ENCODE measurements at places on chromosomes 4 and X. TPM values are rescaled to one million over a fixed set of nuclear protein-coding genes. Genes with fewer than 3 reads are reported as not detected.

DNA sequence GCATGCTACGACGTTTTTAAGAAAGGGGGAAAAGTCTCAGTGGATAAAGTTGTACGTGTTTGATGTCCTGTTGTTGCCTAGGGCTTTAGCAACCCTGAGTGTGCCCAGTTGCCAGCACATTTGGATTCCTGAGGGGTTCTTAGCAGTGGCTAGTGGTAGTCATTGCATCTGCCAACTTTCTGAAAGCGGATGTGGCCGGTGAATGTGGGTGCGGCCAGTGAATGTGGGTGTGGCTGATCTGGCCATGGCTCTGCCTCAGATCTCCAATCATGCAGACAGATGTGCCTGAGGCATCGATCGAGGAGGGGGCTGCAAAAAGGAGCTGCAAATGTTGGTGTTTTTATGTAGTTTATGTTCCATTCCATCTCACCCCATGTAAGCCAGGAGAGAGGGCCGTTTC is 41.5 kb upstream of the FAT1 start:
- H3K27me3 ChIP-seq, result no peaks in the 10 kb centered on the region
- peaks cover 16% of the 10 kb centered on the region for H3K4me1 ChIP-seq
- H3K27ac ChIP-seq, result no peak overlapping the region
- no peak overlapping the region for H3K4me3 ChIP-seq
- no peaks in the 10 kb centered on the region for H3K36me3 ChIP-seq

- H3K4me1 ChIP-seq, result peaks cover 15% of the 10 kb centered on the region
- peak; percentile 77 for DNase-seq
- H3K4me3 ChIP-seq, result peak overlapping the region; percentile 73
- H3K27ac ChIP-seq, result no peak overlapping the region
Measured at GRCh38 chrX:150365051-150365989, 2.2 kb downstream of the MAMLD1 start.

- H3K4me1 ChIP-seq, result peaks cover 46% of the 10 kb centered on the region
- no peak overlapping the region for H3K27ac ChIP-seq
- H3K4me3 ChIP-seq, result no peak overlapping the region
- no peak for DNase-seq
Measured at GRCh38 chr4:155745984-155746383, 12.8 kb upstream of the GUCY1B1 start.

The SPANXN3 gene
- total RNA-seq, result not detected

GRCh38 chr4:2451821-2452785 is 16.8 kb upstream of the RNF4 start:
- no peak for DNase-seq
- no peaks in the 10 kb centered on the region for H3K36me3 ChIP-seq
- no peak overlapping the region for H3K27ac ChIP-seq
- no peaks in the 10 kb centered on the region for H3K27me3 ChIP-seq
- H3K4me1 ChIP-seq, result no peaks in the 10 kb centered on the region

DNA sequence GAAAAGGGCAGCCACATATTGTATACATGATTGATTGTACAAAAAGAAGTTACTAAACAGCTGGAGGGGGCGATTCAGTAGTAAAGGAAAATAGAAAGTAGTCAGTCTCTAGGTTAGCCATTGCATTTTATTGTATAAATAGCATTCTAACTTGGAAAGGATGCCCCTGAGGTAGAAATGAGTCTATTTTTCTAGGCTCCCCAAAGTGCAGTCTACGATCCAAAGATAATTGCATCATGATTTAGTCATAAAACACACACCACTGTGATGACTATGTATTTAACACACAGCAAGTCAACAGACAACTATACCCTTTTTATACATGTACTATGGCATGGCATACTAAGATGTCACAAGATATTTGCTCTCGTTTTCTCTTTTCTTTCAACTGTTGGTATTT is 204.9 kb downstream of the APBB2 start:
- H3K27ac ChIP-seq, result no peak overlapping the region
- H3K4me3 ChIP-seq, result no peak overlapping the region
- H3K36me3 ChIP-seq, result peaks cover 5% of the 10 kb centered on the region
- H3K27me3 ChIP-seq, result no peaks in the 10 kb centered on the region

- peaks cover 9% of the 10 kb centered on the region for H3K4me1 ChIP-seq
- H3K27me3 ChIP-seq, result no peaks in the 10 kb centered on the region
- no peaks in the 10 kb centered on the region for H3K36me3 ChIP-seq
- H3K27ac ChIP-seq, result no peak overlapping the region
- no peak for DNase-seq
- H3K4me3 ChIP-seq, result no peak overlapping the region
Measured at GRCh38 chr4:172945611-172946010, 223.0 kb upstream of the GALNT7 start.

The RAI2 gene
- 0.57 TPM for total RNA-seq

DNA sequence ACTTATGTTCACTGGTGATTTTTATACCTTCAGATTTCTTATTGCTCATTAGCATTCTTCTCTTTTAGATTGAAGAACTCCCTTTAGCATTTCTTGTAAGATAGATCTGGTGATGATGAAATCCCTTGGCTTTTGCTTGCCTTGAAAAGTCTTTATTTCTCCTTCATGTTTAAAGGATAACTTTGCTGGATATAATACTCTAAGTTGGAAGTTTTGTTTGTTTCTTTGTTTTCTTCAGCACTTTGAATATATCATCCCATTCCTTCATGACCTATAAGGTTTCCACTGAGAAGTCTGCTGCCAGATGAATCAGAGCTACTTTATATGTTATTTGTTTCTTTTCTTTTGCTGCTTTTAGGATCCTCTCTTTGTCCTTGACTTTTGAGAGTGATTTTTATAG is 18.5 kb downstream of the CC2D2A start:
- H3K4me3 ChIP-seq, result no peak overlapping the region
- H3K27me3 ChIP-seq, result no peaks in the 10 kb centered on the region
- peaks cover 45% of the 10 kb centered on the region for H3K36me3 ChIP-seq
- H3K27ac ChIP-seq, result no peak overlapping the region

DNA sequence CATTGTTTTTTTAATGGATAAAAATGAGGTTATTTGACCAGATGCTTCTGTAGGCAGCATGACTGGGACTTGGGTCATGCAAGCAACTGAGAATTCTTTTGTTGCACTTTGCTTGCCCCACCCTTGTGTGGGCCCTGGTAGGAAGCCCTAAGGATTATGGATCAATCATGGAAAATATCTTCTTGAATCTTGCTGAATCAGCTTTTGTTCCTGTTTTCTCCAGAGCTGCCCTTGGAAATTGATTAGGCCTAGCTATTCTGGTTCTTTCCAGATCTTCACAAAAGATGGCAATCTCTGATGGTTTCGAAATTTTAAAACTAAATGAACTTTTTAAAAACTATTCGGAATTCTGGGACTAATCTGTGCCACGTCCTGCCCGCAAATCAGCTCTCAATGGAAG is 58.6 kb downstream of the PRRG1 start:
- no peak for DNase-seq
- no peak overlapping the region for H3K4me3 ChIP-seq

GRCh38 chr4:5980436-5981155 is 37.6 kb downstream of the C4orf50 start:
- no peak overlapping the region for H3K27ac ChIP-seq
- H3K36me3 ChIP-seq, result peaks cover 17% of the 10 kb centered on the region

DNA sequence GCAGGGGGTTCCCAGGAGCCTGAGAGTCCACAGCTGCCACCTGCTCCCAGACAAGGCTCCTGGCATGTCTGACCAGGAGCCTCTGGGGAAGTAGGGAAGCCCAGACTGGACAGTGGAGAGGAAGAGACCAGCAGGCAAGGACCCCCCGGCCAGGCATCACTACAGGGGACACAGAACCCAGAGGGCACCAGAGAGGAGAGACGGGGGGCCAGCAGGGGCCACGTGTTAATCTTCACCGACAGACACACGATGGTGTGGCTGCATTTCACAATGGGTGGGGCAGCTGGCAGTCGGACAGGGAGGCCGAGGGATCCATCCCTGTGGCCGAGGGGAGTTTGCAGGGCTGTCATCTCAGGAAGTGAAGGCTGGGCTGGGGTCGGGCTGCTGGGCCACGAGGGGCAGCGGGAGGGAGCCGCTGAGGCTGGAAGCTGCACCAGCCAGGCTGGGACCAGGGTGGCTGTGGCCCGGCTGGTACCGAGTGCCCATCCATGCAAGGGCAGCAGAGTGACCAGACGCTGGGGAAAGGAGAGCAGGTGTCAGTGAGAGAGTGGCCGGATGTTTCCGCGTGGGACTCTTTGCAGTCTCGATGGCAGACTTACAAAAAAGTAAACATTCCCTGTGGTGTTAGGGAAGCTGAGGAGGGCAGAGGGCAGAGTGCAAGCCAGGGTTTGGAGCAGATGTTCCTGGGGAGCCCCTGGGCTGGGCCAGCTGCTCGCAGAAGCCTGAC is 4.7 kb downstream of the PDE6B start:
- H3K27ac ChIP-seq, result no peak overlapping the region
- H3K4me3 ChIP-seq, result no peak overlapping the region
- DNase-seq, result peak; percentile 8
- peaks cover 6% of the 10 kb centered on the region for H3K36me3 ChIP-seq
- peaks cover 3% of the 10 kb centered on the region for H3K4me1 ChIP-seq

The STATH gene
- not detected for total RNA-seq

- no peak overlapping the region for H3K4me3 ChIP-seq
- DNase-seq, result no peak
- H3K27ac ChIP-seq, result no peak overlapping the region
Measured at GRCh38 chr4:31261632-31262031, 541.5 kb downstream of the PCDH7 start.

DNA sequence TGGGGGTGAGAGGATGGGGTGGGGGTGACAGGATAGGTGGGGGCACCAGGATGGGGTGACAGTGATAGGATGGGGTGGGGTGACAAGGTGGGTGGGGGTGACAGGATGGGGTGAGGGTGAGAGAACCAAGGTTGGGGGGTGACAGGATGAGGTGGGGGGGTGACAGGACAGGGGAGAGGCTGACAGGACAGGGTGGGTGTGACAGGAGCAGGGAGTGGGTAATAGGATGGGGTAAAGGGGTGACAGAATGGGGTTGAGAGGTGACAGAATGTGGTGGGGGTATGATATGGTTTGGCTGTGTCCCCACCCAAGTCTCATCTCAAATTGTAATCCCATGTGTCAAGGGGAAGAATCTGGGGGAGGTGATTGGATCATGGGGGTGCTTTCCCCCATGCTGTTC is 26.0 kb downstream of the RNF212 start:
- H3K4me1 ChIP-seq, result no peaks in the 10 kb centered on the region
- H3K27ac ChIP-seq, result no peak overlapping the region
- peaks cover 13% of the 10 kb centered on the region for H3K27me3 ChIP-seq
- H3K36me3 ChIP-seq, result peaks cover 12% of the 10 kb centered on the region
- no peak overlapping the region for H3K4me3 ChIP-seq

The ADRA2C gene
- total RNA-seq, result 21.8 TPM

DNA sequence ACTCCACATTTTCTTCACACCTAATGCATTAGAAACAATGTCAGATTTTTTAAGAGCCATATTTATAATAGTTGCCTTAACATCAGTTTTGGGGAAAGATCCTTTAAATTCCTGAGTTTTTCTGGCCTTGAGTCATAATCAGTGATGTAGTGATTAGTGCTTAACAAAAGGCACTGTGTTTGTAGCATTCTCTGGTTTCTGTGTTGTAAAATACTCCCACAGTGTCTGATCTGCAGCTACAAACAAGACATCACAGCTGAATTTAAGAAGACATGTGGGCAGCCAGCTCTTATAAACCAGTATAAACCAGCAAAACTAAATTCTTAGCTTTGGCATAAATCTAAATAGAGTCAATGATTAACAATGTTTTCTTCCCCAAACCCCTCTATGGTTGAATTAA is 233.8 kb downstream of the FSTL5 start:
- no peak overlapping the region for H3K4me3 ChIP-seq
- peak overlapping the region; percentile 63 for H3K27ac ChIP-seq
- H3K4me1 ChIP-seq, result peaks cover 17% of the 10 kb centered on the region
- DNase-seq, result no peak
- H3K27me3 ChIP-seq, result no peaks in the 10 kb centered on the region

The ARHGAP6 gene
- total RNA-seq, result 0.55 TPM

The HDX gene
- 5.5 TPM for total RNA-seq

The DNAJB14 gene
- total RNA-seq, result 39.9 TPM

The CLTRN gene
- total RNA-seq, result 2.2 TPM

DNA sequence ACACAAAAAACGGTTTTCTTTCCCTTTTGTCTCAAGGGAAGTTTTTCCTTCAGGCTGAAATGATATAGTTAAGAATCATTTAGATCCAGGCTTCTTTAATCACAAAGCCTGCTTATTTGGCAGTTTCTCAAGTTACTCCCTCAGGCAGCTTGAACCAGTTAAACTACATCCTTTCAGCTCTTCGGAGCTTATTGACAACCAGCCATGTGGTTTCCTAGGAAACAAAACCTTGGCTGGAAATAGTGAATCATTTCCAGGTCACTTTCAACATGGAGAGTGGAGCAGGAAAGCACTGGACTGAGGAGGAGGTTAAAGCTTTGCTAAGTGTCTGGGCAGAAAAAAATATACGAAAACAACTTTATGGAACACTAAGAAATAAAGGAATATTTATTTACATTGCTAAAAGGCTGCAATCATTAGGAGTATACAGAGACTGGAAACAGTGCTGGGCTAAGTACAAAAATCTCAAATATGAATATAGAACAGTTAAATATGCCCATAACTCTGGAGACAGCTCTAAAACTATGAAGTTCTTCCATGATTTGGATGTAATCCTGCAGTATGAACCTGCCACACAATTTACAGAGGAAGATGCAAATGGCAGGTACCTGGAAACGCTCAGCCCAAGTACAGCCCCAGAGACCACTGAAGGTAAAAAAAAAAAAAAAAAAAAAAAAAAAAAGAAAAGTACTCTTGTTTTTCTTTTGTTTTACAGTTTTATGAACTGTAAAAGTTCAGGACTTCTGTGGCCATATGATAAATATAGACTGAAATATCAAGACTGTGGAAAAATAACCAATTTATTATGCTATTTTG is 23.2 kb upstream of the AASDH start:
- H3K27ac ChIP-seq, result peak overlapping the region; percentile 98
- no peak for DNase-seq
- H3K4me3 ChIP-seq, result peak overlapping the region; percentile 58
- peaks cover 24% of the 10 kb centered on the region for H3K36me3 ChIP-seq

GRCh38 chr4:8703857-8704495 is 111.4 kb downstream of the CPZ start:
- H3K27ac ChIP-seq, result no peak overlapping the region
- H3K4me3 ChIP-seq, result no peak overlapping the region
- peaks cover 9% of the 10 kb centered on the region for H3K4me1 ChIP-seq
- no peaks in the 10 kb centered on the region for H3K36me3 ChIP-seq
- peak; percentile 5 for DNase-seq

DNA sequence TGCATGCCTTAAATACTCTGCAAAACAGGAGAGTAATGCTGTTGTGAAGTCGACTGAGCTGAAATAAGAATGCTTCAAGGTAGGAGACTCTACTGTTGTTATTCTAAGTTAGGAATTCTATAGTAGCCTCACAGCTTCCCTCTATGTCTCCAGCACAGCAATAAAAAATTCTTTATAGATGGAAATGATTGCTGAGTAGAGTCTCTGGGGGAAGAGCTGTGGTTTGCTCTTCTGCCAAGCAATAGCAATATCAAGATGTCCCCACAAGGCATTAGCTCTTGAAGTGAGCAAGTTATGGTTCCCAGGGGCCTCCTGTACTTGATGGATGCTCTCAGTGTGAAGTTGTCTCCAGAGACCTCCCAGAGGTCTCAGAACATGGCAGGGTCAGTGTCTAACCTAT is 880.6 kb upstream of the FRG1 start:
- H3K36me3 ChIP-seq, result peaks cover 21% of the 10 kb centered on the region

- no peaks in the 10 kb centered on the region for H3K36me3 ChIP-seq
- peaks cover 53% of the 10 kb centered on the region for H3K4me1 ChIP-seq
- DNase-seq, result no peak
- no peaks in the 10 kb centered on the region for H3K27me3 ChIP-seq
Measured at GRCh38 chrX:13891377-13892140, 74.7 kb upstream of the GPM6B start.

Data from WTC11 (cell line).